ENCODE measurements at places on chromosomes 3 and 15.

GRCh38 chr3:154398084-154398967, 31.7 kb downstream of the GPR149 start:
- DNase-seq = no peak

GRCh38 chr15:49188933-49189332, 18.9 kb downstream of the GALK2 start:
- DNase-seq = no peak

GRCh38 chr3:112247900-112248299, 46.1 kb downstream of the SLC9C1 start:
- no peak for DNase-seq

DNA sequence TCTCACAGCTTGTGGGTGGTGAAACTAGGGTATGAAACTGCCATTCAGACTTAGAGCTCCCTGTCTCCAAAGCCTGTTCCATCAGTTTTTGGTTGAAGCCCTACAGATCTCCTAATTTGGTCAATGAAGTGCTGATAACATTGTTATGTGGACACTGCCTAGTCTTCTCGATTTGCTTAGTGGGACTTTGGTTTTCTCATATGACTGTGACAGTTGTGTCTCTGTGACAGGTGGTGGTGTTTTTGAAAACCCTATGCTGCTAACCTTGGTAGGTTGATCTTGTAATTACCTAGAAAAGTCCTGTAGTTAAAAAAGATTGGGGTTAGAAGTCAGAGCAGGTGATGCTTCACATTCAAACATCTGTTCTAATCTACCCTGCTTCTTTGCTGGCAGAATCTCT, 9.2 kb downstream of the PPM1L start:
- no peak for DNase-seq

DNA sequence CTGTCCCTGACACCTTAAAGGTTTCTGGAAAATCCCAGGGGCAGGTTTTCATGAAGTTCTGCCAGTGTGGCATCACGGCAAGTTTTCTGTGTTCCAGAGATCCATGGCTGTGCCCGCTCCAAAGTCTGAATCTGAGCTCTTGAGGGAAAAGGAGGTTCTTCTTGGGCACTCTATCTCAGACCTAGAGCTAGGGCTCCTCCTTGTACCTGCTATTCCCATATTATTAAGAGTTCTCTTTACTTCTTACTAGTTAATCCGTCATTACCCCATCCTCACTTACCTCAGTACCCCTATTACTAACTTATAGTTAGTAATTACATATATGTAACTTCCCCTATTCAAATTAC, 5.9 kb upstream of the TRA2B start:
- no peak for DNase-seq

DNA sequence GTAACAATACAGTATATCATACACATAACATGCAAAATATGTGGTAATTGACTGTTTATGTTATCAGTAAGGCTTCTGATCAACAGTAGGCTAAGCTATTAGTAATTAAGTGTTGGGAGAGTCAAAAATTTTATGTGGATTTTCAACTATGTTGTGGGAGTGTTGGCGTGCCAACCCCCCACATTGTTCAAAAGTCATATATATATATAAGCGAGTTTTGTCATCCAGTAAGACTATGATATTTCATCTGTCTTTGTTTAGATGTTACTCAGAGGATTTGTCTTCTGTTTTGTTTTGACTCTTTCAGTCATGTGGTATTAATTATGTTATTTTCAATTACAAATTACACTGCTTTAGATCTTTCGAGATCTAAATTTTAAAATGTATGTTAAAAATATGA, 51.0 kb upstream of the RAP2B start:
- no peak for DNase-seq

DNA sequence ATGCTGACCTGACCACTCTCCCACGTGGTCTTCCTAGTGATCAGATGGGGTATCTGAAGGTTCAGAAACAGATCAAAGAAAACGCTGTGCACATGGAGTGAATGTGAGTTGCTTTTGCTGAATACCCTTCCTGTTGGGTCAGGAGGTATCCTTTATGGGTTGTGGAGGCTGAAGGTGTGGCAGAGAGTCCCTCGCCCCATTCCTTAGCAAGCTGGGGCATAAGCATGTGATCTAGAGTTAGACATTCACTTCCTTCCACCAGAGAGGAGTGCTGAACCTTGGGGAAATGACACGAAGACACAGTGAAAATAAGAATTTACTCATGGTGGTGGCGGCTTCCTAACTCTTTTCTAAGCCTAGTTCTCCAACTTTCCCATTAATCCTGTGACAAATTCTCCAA, 27.8 kb upstream of the SPTBN5 start:
- no peak for DNase-seq

DNA sequence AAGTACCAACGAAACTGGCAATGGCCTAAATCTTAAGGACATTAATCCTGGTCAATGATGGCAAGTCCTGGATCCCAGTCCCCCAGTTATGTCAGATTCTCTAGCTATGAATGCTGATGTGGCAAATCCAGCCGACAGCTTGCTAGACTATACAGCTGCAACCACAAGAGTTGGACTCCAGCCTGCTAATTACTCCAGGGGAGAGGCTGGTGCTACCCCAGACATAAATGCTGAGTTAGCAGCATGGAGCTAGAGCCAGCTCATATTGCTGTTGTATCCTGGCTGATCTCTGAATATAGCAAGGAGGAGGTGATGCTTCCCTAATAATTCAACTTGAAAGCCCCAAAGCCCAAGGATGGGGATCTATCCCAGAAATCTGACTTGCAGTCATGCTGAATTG, 207.1 kb downstream of the LRRN1 start:
- DNase-seq = no peak

- no peak for DNase-seq
Measured at GRCh38 chr3:98172621-98173020, 6.1 kb downstream of the OR5H15 start.

Data from activated CD4-positive, CD25-positive, alpha-beta regulatory T cell (primary cell).